ENCODE measurements at places on chromosomes 1 and 21. TPM values are rescaled to one million over a fixed set of nuclear protein-coding genes. Genes with fewer than 3 reads are reported as not detected.

GRCh38 chr1:47725000-47725473, 272.1 kb downstream of the TRABD2B start:
- no peak overlapping the region for H3K27ac ChIP-seq
- DNase-seq = no peak
- H3K4me3 ChIP-seq = no peak overlapping the region
- no peaks in the 10 kb centered on the region for H3K4me1 ChIP-seq

PCP4L1 gene
- total RNA-seq = not detected

TP73 gene
- 0.49 TPM for total RNA-seq

- no peak for DNase-seq
- peaks cover 19% of the 10 kb centered on the region for H3K4me1 ChIP-seq
- no peaks in the 10 kb centered on the region for H3K27me3 ChIP-seq
Measured at GRCh38 chr1:229619002-229619401, 6.9 kb downstream of the TAF5L start.

TNN gene
- not detected for total RNA-seq

DNA sequence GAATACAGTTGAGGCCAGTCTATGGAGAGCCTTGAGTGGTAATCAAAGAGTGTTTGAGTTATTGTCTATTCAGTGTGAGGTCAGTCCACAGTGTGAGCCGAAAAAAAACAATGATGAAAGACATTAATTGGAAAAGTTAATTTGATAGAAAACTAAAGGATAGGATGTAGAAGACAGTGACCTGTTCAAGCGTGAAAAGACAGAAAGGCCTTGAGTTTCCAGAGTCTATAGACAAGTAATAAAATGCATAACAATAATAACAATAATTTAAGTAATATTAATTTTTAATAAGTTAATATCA, 90.4 kb downstream of the SLC30A10 start:
- H3K36me3 ChIP-seq = no peaks in the 10 kb centered on the region
- H3K27ac ChIP-seq = no peak overlapping the region
- DNase-seq = no peak
- H3K4me1 ChIP-seq = no peaks in the 10 kb centered on the region

TMEM125 gene
- total RNA-seq = not detected

DNA sequence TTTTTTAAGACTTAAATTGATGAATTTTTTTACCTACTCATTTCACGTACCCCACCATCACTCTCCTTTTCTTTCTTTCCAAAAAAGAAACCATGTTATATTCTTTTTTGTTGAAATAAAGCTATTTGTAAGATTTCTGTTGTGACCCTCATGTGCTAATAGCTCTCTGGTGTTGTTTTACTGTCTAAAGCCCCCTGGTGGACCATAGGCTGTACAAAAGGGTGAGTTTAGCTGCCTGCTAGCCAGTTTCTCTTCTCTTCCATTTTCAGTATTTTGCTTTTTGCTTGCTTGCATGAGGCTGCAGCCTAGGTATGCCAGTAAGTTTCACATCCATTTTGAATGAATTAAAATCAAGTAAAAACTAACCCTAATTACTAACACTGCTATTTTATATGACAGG, 15.6 kb upstream of the VAMP3 start:
- no peaks in the 10 kb centered on the region for H3K36me3 ChIP-seq
- DNase-seq = no peak
- no peak overlapping the region for H3K4me3 ChIP-seq
- H3K4me1 ChIP-seq = peaks cover 4% of the 10 kb centered on the region
- H3K27me3 ChIP-seq = no peaks in the 10 kb centered on the region

C1orf141 gene
- total RNA-seq = not detected

DNA sequence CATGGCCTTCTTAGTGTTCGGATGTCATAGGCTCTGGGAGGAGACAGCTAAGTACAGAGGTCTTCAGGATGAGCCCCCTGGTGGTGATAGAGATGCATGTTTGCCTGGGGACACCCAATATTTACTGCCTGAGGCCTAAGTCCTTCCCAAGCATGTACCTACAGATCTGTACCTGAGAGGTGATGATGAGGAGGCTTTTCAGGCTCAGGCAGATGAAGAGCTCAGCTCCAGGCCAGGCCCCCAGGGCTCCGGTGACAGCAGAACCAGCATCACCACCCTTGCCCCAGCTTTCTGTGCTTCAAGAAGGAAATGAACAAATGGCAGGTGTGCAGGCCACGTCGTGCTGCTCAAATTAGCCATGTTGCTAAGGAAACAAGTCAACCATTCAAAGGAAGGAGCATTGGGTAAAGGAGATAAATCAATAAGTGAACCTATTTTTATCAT, 21.1 kb downstream of the CACNA1E start:
- H3K27me3 ChIP-seq = no peaks in the 10 kb centered on the region
- no peak overlapping the region for H3K27ac ChIP-seq
- no peak for DNase-seq
- no peak overlapping the region for H3K4me3 ChIP-seq
- H3K36me3 ChIP-seq = no peaks in the 10 kb centered on the region

Data from CD8-positive, alpha-beta memory T cell (primary cell).